ENCODE measurements at places on chromosomes 12 and 14.

DNA sequence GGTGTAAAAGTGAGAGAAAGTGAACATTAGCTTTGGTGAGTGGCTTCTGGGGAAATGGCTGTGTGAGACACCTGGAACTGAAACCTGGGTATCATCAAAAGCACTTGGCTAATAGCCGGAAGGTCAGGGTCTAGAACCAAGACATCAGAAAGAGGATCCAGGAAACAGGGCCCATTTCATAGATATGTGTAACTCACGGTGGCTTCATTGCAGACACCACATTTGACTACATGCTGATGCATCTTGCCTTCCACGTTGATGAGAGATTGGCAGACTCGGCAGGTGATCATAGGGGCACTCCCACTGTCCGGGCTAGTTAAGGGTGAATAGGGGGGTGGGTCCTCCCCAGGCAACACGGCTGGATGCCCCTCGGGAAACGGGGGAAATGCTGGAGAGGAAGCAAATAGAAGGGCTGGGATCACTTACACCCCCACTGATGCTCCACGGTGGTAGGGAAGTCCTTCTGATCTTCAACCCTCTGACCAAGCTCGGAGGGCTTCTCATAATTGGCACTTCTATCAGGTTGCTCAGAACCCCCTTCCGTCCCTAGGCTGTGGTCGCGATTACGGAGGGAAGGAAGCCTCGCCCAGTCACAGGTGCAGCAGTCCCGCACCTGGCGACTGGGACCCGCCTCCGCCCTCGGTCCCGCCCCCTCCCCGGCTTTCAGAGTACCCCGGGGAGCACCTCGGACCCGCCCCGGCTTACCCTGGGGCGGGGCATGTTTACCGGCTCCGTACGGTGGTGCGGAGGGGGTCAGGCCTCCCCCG lies 593 bp downstream of the PIP4P1 start:
- no peak for DNase-seq

DNA sequence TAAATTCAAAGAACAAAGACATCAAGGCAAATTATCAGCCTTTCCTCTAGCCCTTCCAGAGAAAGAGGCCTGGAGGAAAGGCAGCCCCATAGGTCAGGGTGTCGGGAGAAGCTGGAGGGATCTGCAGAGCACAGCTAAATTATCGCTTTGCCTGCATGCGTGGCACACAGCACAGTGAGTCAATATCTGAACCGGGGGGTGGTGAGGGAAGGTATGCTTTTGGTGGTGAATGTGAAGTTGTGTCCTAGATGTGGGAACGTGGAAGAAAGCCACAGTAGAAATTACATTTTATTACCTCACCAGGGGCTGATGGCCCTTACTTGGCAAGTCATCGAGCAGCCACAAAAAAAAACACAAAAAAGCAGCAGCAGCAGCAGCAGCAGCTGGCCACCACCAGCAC lies 243.2 kb downstream of the EGLN3 start:
- no peak for DNase-seq

DNA sequence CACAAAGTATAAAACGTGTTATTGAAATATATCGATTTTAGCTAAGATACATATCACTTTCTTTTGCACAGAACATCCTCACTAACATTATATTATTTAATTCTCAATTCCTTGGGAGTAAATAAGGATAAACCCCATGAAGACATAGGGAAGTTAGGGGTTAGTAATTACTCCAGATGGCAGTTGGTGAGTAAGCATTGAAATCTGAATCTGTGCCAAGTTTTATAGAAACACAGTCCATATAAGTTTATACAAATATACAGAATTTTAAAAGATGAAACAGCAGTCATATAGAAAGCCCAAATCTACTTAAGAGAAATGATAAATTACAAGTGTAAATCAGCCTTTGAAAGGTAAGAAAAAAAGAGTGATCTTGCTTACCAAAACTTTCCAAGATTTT lies 200.4 kb upstream of the SYT10 start:
- no peak for DNase-seq

- no peak for DNase-seq
These were observed 51.9 kb downstream of the GALNT8 start for GRCh38 chr12:4771960-4772566.

GRCh38 chr12:8038659-8039114 lies 6.2 kb downstream of the FOXJ2 start:
- DNase-seq = peak; percentile 85

DNA sequence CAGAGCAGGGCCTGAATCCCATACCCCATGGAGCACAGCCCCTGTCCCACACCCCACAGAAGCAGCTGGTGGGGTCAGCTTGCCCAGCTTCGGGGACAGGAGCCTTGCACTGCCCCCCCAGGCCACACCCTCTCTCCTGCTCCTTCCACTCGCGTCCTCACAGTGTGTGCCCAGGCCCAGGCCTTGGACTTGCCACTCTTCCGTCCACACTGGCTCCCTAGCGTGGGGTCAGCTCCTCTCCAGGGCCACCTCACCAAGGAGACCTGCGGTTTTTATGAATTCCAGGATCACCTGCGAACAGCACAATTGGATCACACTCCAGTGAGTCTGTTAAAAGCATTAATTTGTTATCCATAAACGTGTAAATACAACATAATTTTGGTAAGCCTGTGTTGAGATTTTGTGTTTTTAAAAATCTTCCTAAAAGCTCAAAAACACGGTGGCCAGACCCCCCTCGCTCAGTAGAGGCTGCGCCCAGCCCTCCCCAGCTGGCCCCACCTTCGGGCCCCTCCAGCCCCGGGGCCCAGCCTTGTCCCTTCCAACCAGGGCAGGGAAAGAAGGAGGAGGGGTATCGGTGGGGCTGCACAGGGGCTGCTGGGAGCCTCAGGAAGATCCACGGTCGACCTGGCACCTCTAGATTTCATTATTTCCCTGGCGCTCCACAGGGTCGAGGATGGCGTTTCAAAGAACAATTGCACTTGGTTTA lies 12.0 kb downstream of the GALNT9 start:
- no peak for DNase-seq

GRCh38 chr12:77610446-77610845 lies 220.2 kb upstream of the NAV3 start:
- no peak for DNase-seq

DNA sequence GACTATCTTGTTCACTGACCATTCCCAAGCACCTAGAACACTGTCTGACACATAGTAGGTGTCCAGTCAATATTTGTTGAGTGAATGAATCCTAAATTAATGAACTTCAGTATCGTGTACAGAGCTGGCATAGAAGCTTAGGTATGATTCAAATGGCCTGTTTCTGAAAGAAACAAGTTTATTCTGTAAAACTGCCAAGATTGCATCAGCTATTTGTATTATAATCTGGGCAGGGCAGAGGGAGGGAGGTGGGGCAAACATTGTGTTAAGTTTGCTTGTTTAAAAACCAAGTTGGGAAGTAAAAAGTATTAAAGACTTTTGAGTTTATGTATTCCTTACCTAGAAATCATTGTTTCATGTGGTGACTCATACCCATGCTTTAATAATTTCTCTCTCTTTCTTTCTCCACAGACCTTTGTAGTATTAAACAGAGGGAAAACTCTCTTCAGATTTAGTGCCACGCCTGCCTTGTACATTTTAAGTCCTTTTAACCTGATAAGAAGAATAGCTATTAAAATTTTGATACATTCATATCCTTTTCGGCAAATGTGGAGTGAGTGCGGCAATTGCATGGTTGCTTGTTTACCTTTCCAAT lies 92.8 kb downstream of the SCN8A start:
- DNase-seq = no peak

DNA sequence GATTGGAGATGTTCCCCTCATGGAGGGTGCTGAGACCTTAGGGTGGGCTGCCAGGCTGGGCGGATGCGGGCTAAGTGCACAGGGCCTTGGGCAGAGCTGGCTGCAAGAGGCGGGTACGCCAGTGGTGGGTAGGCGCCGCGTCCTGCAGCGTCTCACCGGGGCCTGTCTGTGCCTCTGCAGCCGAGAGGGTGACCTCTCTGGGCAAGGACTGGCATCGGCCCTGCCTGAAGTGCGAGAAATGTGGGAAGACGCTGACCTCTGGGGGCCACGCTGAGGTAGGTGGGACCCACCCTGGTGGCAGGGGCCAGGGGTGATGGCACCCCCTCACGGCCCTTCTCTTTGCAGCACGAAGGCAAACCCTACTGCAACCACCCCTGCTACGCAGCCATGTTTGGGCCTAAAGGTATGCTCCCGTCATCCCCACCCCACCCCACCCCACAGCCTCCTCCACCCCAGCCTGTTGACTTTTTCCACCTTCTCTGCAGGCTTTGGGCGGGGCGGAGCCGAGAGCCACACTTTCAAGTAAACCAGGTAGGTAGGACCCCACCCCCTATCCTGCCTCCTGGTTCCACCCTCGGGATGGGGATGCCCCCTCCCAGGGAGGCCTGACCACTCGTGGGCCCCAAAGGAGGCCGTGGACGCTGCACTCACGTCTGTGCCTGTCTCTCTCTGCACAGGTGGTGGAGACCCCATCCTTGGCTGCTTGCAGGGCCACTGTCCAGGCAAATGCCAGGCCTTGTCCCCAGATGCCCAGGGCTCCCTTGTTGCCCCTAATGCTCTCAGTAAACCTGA lies 1.5 kb downstream of the CRIP1 start:
- DNase-seq = no peak

- no peak for DNase-seq
These were observed 138.5 kb downstream of the DICER1 start for GRCh38 chr14:95018821-95019220.

- DNase-seq = no peak
These were observed 85.5 kb downstream of the PLEKHG3 start for GRCh38 chr14:64789696-64790095.
